ENCODE measurements at places on chromosomes 11 and 22.

- no peak for DNase-seq
Measured at GRCh38 chr11:33542921-33543320, 157.7 kb downstream of the C11orf91 start.

- no peak for DNase-seq
Measured at GRCh38 chr11:134645576-134645975, 233.5 kb upstream of the B3GAT1 start.

DNA sequence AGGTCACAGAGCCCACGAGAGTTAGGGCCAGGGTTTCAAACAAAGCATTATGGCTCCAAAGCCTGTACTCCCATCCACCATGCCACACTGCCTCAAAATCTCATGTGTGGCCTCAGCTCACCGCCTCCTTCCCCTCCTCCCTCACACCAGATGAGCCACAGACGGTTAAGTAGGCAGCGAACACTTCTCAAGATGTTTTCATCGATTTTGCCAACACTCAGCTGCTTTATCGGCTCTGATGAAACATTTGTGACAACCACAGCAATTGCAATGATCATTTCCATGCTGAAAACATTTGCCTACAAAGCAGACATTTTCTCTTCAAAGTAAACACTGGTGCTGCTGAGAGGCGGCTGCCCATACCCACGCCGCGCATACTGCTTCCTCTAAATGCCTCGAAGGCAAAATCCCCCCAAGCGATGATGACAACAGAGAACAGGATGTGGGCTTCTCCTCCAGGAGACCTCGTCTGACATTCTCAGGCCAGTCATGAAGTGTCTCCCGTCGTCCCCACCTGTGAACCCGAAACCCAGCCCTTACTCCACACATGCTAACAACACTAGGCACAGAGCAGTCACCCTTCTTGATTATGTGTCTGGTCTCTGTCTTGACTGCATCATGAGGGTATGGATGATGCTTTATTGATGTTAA is 599.2 kb downstream of the SOX6 start:
- DNase-seq, result no peak

GRCh38 chr11:115561116-115561515 is 56.9 kb upstream of the CADM1 start:
- DNase-seq, result no peak

DNA sequence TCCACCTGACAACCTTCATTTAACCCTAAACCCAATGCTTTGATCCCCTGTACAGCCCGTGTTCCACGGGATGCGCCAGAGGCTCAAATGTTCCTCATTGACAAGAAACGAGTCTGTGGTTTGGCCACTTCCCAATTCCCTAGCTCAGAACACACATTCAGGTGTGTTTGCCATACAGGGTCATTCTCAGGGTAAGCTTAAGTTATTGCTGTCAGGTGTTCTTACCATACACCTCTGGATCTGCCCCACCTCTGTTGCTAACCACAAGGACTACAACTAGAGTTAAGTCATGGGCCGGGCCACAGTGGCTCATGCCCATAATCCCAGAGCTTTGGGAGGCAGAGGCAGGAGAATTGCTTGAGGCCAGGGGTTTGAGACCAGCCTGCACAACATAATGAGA is 45.6 kb upstream of the POLD3 start:
- DNase-seq, result no peak

DNA sequence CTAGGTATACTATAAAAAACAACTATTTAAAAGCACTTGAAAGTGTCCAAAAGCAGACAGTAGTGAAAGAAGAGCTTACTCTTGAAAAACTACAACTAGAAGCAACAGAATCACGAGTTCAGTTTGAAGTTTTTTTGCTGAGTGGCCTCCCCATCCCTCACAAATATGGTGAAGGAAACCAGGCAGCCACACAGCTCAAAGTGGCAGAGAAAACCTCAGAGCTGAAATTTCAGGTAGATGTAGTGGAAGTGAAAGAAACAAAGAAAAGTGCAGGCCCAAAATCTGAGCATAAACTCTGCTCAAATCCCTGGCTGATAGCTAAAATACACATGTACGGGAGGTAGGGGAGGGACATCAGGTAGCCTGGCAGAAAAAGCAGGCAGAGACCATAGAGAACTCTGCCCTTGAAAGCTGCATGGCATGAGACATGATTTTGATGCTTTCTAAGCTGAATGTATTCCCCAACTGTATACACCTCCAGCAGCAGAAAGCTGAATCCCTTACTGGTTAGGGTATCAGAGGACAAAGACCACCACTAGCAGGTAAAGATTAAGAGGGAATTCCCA is 12.1 kb downstream of the BTBD10 start:
- no peak for DNase-seq
